ENCODE measurements at places on chromosomes 12 and 14. TPM values are rescaled to one million over a fixed set of nuclear protein-coding genes. Genes with fewer than 3 reads are reported as not detected.

Gene NFE2
- 0.40 TPM for total RNA-seq

Gene CRIP1
- total RNA-seq, result 45.9 TPM

Gene CLEC2A
- total RNA-seq, result not detected

Gene KRT3
- total RNA-seq, result 0.33 TPM

Gene PHETA1
- 18.6 TPM for total RNA-seq

Gene RFX4
- not detected for total RNA-seq

Gene RNASE4
- 8.5 TPM for total RNA-seq

Gene CALCOCO1
- total RNA-seq, result 30.6 TPM
